Karpas-422 (cell line): ENCODE measurements at places on chromosomes 2 and 18. TPM values are rescaled to one million over a fixed set of nuclear protein-coding genes. Genes with fewer than 3 reads are reported as not detected.

Gene CTAGE1
- not detected in 2 replicates for total RNA-seq

DNA sequence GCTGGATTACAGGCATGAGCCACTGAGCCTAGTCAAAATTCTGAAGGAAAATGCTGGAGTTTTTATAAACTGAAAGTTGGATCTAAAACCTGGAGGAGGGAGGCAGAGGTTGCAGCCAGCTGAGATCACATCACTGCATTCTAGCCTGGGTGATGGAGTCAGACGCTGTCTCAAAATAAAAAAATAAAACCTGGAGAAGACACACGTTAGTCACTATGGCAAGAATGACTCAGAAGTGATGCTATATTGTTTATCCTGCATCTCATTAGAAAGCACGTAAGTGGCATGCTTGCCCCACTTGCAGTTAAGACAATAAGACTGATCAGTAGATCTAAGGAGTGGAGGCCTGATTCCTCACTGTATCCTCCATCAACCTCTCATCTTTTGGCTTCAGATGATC, 106.6 kb upstream of the STON1 start:
- no peak for DNase-seq

Gene EPB41L5
- 0.11 and 3.1 TPM in 2 replicates for total RNA-seq

DNA sequence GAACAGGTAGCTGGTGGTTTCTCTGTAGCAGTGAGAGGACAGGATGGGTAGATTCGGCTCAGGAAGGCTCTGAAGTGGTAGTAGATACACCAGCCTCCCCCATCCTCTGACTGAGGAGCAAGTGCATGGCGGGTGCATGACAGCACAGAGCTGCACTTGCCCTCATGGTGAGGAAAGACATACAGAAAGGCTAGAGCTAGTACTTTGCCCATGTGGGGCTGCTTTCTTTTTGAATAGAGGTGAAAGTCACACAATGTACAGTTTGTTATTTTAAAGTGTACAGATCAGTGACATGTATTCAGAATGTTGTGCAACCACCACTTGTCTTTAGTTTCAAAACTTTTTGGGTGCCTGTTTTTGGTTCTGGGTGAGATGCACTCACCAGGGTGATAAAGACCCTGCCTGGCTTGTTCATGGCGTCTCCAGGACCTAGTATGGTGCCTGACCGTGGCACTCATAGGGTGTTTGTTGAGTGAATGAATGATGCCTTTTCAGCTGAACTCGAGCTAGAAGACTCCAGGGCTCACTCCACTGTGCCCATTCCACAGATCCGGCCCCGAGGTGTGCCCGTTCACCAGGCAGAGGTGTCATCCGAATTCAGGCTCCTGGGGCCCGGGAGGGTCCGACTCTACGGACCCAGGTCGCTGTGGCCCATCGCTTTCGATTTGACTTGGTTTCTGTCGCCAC, 421 bp upstream of the VAMP5 start:
- DNase-seq: no peak

Gene CFC1
- not detected in 2 replicates for total RNA-seq

Gene PLEKHH2
- total RNA-seq: not detected in 2 replicates

GRCh38 chr2:165893556-165893955, 60.0 kb downstream of the TTC21B start:
- DNase-seq: no peak

GRCh38 chr18:35267809-35268208, 22.2 kb downstream of the ZSCAN30 start:
- DNase-seq: no peak

DNA sequence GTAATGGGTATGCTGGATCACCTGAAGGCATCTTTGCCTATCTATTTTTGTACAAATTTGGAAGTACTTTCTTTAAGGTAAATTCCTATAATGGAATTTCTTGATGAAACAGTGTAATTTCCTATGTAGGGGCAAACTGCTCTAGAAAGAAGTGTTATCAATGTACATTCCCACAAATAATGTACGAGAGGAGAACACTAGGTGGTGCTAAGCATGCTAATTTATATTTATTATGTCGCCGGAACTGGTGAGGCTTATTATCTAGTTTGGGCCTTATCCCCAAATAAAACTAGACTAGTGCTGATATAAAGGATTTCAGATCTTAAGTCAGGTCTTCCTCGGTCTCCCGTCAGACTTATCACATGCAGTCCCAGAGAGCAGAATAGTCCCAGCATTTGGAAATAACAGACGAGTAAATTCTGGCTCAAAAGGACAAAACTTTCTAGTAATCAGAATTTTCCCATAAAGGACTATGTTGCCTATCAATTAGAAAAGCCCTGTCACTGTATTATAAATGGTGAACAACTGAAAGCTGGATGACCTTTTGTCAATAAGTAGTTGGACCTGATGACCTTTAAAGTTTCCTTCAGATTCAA, 86.9 kb upstream of the RBBP8 start:
- peak; percentile 50 for DNase-seq

Gene SLC5A7
- total RNA-seq: not detected in 2 replicates

GRCh38 chr2:167471332-167471731, 583.1 kb downstream of the XIRP2 start:
- DNase-seq: no peak

GRCh38 chr18:79785831-79786230, 11.9 kb upstream of the KCNG2 start:
- DNase-seq: no peak

GRCh38 chr2:55097461-55098410, 47.5 kb upstream of the RTN4 start:
- DNase-seq: no peak

DNA sequence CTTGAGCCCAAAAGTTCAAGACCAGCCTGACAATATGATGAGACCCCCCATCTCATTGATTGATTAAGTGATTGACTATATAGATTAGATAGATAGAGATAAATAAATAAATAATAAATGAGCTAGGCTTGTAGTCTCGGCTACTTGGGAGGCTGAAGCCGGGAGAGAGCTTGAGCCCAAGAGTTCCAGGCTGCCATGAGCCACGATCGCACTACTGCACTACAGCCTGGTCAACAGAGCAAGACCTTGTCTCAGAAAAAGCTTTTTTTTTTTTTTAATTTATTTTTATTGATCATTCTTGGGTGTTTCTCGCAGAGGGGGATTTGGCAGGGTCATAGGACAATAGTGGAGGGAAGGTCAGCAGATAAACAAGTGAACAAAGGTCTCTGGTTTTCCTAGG, 12.4 kb downstream of the EIPR1 start:
- no peak for DNase-seq

Gene MC4R
- not detected in 2 replicates for total RNA-seq

- DNase-seq: no peak
Measured at GRCh38 chr2:119766944-119767343, 7.2 kb downstream of the PTPN4 start.

Gene THSD7B
- not detected in 2 replicates for total RNA-seq
